ENCODE measurements at places on chromosomes 1 and 21.
A peak's percentile ranks its signal among the peaks of the same experiment; 100 is the strongest.

DNA sequence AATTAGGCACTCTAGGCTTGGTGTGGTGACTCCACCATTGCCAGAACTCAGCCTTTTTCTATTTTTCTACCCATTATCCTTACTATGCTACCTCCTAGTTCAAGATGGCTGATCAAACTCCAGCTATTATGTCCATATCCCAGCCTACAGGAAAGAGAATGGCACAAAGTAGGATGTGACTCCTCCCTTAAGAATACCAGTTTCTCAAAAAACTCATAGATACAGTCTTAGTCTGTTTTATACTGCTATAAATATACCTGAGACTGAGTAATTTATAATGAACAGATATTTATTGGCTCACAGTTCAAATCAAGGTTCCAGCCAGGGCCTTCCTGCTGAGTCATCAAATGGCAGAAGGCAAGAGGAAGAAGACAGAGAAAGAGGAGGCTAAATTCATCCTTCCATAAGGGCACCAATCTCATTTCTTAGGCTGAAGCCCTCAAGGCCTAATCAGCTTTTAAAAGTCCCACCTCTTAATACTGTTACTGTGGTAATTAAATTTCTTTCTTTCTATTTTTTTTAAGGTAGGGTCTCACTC is 542.8 kb upstream of the BEND5 start:
- no peak for DNase-seq

GRCh38 chr1:178143730-178144690 is 50.1 kb downstream of the RASAL2 start:
- DNase-seq, result no peak

GRCh38 chr1:174032671-174033222 is 10.6 kb upstream of the RC3H1 start:
- no peak for DNase-seq

GRCh38 chr1:230435108-230435507 is 9.0 kb upstream of the PGBD5 start:
- no peak for DNase-seq

GRCh38 chr1:237269938-237270337 is 228.0 kb downstream of the RYR2 start:
- no peak for DNase-seq

GRCh38 chr1:25338188-25338981 is at the start of gene TMEM50A:
TMEM50A (plus strand) TSS chr1:25338334; CDS start chr1:25340487, 2,153 bp downstream.
- peak; percentile 87 for DNase-seq

- DNase-seq, result no peak
These were observed 176.7 kb downstream of the TTLL7 start for GRCh38 chr1:83822208-83822607.

DNA sequence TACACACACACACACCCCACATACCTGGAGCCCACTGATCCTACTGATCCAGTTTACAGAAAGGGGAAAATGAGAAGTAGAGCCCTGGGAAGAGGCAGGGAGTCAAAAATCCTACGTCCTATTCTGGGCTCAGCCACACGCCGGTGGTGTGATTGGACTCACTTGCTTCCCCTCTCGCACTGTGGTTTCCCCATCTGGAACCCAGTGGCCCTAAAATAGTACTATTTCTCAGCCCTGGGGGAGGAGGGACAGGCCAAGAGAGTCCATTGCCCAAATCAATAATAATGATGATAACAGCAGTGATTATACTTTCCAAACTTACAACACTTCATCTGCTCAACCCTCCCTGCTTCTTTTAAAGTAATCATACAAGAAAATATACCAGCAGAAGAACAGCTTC is 2.9 kb upstream of the PIGR start:
- no peak for DNase-seq

GRCh38 chr1:156508955-156509234 is 8.3 kb upstream of the MEF2D start:
- DNase-seq, result no peak

DNA sequence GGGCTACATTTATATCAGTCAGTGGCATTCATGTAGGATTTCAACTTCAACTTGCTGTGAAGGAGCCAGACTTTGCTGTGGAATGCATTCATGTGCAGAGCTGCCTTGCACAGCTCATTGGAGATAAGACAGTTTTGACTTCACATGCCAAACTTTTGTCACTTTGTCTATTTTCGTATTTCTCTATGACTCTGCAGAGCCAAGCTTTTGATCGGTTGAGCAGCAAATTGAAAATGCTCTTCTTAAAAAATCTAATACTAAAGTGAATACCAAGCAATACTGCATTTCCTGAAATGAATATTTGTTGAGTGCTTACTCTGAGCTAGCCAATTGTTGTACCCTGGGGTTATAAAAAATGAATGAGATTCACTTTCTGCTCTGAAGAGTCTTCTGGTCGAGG is 388.7 kb downstream of the ST6GALNAC3 start:
- DNase-seq, result no peak

GRCh38 chr1:227322376-227322775 is 4.1 kb upstream of the CDC42BPA start:
- no peak for DNase-seq

DNA sequence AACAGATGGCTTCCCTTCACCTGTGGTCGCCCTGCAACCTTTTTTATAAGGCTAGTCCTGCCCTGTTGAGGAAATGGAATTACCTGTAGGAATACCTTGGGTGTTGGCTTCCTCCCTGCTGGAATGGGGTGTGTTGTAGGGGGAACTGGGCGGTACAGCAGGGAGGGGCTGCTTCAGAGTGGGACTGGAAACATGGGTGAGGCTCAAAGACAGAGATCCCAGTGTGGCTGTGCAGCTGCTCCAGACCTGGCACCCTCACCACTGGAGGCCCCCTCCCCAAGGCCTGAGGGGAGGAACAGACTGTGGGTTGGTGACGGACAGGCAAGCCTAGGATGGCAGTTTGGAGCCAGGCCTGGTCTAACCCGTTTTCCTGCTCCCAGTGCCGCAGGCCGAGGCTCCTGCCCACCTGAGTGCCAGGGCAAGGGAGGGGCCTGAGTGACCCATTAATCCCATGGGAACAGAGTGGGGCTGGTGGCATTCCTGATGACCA is 4.5 kb downstream of the EFNA3 start:
- DNase-seq, result no peak

DNA sequence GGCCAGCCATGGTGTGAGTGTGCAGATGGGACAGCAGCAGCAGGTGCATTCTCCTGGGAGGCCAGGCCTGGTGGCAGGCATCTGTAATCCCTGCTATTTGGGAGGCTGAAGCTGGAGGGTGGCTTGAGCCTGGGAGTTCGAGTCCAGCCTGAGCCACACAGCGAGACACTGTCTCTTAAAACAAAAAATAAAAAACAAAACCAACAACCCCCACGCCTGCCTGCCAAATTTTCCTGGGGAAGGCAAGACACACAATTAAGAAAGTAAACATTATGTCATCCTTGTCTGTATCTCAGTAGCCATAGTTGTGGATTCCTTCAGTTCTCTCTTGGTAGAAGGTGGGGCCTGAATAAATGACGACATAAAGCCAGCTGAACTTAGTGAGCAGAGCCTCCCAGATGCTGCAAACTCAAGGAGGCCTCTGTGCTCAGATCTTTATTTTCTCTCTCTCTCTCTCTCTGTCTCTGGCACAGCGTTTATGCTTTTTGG is 57.6 kb upstream of the CD34 start:
- no peak for DNase-seq

GRCh38 chr1:24955161-24955560 is 25.1 kb upstream of the RUNX3 start:
- DNase-seq, result peak; percentile 35

GRCh38 chr1:14824314-14824915 is 225.9 kb downstream of the KAZN start:
- DNase-seq, result no peak

- DNase-seq, result no peak
These were observed 293.3 kb downstream of the SDCCAG8 start for GRCh38 chr1:243549108-243549507.

DNA sequence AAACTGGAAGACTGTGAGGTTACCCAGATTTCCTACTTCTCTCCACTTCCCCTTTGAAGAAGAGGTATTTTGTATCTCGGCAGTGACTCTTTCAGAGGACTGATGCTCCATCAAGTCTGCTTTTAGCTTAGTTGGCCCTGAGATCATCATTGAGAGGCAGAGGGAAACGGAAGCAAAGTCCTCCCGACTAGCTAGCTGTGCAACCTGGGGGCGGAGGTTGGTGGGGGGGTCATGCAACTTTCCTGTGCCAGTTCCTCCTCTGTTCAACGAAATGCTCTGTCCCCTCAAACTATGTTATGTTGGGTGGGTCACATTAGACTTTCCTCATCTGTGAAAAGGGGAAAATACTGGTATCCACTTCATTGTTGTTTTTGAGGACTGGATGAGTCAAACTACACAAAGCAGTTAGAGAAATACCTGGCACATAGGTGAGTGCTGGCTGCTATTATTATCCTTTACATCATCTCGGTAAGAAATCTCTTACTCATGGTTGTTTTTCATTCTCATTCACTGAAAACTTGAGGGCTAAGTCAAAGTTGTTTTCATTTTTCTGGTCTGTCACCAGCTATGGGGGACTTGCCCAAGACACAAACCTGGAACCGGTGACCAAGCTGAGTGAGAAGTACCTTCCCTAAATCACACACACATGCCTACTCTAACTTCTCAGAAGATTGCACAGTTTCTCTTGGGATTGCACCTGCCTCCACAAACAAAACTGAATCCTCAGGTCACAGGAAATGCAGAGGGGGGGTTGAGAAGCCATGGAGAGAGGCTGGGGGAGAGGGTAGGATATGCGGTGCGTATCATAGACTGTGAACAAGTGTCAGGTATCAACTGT is 83.3 kb downstream of the ABCA4 start:
- no peak for DNase-seq

DNA sequence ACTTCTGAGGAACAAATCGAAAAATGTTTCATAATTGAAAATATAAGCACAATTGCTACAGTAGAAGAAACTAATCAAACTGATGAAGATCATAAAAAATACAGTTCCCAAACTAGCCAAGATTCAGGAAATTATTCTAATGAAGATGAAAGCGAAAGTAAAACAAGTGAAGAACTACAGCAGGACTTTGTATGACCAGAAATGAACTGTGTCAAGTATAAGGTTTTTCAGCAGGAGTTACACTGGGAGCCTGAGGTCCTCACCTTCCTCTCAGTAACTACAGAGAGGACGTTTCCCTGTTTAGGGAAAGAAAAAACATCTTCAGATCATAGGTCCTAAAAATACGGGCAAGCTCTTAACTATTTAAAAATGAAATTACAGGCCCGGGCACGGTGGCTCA is 30.6 kb downstream of the IFNAR1 start:
- DNase-seq, result no peak
